ENCODE measurements at places on chromosomes 7 and 10.

DNA sequence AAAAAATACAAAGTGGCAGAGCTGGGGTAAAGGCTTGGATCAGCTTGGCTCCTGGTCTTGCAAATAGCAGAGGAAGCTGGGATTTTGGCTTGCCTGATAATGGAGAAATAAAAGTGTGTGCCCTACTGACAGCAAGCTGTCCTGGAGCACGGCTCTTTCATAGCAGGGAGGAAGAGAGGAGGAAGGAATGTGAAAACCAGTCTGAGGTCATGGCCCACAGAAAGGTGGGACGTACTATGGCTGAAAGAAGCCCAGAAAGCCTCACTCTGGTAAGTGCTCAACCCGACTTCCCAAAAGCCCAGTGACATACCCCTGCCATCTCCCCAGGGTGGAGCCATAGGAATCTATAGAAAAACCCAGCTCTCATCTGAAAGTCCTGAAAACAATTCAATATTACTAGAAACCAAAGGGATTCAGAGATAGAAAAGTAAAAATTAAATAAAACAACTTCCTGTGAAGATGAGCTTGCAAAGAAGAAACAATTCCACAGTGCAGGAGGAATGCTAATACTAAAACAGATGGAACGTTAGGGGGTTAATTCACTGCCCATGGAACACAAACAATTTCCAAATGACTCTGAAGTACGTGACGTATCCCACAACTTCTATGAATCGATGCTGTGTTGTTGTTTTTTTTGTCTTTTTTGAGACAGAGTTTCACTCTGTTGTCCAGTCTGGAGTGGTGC is 246.7 kb upstream of the PTN start:
- no peak for DNase-seq

GRCh38 chr7:139735912-139736595 is 41.7 kb downstream of the HIPK2 start:
- DNase-seq = no peak

- no peak for DNase-seq
Observed at GRCh38 chr7:146235195-146235594, 118.6 kb downstream of the CNTNAP2 start.

- DNase-seq = no peak
Observed at GRCh38 chr10:117518246-117518645, 24.3 kb upstream of the EMX2 start.

- no peak for DNase-seq
Observed at GRCh38 chr10:16581202-16581601, 59.5 kb upstream of the C1QL3 start.

- DNase-seq = peak; percentile 20
Observed at GRCh38 chr7:1505731-1506550, 1.8 kb upstream of the INTS1 start.

- DNase-seq = no peak
Observed at GRCh38 chr7:13031468-13031867, 344.0 kb downstream of the ARL4A start.

- DNase-seq = peak; percentile 29
Observed at GRCh38 chr10:116742367-116743265, at the start of gene HSPA12A. HSPA12A (minus strand) TSS chr10:116742566; CDS start chr10:116742469, 97 bp downstream.

DNA sequence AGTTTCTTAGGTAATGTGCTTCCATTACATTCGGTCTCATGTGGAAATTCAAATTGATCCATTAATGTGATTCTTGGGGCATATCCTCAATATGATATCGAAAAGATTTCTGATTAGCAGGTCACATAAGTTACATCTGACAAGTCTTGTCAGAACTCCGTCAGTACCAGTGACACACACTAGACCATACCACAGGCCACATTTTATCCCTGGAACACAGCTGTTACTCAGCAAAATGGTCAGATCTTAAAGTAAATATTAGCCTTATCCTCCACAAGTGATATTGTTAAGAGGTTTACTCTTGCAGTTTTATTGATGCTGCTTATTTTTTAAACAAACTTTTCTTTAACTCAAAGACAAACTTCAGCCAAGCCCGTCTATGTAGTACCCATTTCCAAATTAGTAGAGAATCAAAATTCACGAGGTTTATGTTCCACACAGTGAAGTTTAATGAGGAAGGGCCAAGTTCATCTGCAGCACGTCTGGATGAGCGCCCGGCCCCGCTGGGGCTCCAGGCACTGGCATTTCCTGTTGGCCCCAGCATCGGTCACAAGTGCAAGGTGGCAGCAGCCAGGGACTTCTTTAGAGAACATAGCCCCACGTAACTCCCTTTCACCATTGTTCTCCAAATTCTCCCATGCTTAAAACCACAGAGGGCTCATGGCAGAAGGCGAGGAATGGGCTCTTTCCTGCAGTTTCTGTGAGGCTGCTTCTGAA is 132.2 kb downstream of the VIPR2 start:
- no peak for DNase-seq

DNA sequence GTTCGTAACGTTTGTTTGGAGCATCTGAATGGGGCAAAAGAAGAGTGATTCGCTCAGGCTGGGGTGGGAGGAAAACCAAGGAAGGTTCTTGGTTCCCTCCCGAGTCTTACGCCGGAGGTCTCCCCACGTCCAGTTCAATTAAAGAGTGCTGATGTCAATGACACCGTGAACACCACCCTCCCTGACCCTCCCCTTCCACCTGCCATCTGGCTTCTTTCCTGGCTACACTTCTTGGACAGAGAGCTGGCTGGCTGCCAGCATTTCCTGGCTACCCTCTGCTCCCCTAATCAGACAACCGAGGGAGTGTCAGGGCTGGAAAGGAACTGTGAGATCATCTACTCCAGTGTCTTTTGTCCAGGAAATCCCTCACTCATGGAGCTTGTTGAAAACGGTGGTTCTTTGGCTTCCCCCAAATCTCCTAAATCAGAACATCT is 24.1 kb upstream of the FFAR4 start:
- no peak for DNase-seq

GRCh38 chr10:24353319-24353718 is 144.4 kb downstream of the KIAA1217 start:
- DNase-seq = no peak

- no peak for DNase-seq
Observed at GRCh38 chr7:121192834-121193233, 136.0 kb upstream of the WNT16 start.

- DNase-seq = no peak
Observed at GRCh38 chr10:27388761-27389399, 115.2 kb upstream of the RAB18 start.

GRCh38 chr7:43492896-43493295 is 90.0 kb upstream of the STK17A start:
- DNase-seq = no peak

DNA sequence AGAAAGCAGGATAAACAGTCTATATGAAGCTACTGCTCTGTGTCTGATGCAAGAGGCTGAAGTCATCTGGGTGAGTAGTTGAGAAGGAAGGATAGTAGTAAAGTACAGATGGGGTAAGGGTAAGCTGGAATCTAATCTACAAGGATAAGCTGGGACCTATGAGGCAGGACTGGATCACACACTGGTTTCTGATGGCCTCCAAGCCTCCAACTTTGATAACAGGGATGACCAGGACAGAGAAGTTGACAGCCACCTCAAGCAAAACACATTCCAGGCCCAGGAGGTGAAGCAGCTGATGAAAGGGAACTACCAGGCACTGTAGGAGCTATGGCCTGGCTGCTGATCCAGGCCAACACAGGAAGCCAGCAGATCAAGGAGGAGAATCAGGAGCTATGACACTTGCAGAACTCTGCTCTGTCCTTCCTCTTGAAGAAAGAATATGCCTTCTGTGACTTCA is 278.1 kb upstream of the TMEM229A start:
- no peak for DNase-seq

DNA sequence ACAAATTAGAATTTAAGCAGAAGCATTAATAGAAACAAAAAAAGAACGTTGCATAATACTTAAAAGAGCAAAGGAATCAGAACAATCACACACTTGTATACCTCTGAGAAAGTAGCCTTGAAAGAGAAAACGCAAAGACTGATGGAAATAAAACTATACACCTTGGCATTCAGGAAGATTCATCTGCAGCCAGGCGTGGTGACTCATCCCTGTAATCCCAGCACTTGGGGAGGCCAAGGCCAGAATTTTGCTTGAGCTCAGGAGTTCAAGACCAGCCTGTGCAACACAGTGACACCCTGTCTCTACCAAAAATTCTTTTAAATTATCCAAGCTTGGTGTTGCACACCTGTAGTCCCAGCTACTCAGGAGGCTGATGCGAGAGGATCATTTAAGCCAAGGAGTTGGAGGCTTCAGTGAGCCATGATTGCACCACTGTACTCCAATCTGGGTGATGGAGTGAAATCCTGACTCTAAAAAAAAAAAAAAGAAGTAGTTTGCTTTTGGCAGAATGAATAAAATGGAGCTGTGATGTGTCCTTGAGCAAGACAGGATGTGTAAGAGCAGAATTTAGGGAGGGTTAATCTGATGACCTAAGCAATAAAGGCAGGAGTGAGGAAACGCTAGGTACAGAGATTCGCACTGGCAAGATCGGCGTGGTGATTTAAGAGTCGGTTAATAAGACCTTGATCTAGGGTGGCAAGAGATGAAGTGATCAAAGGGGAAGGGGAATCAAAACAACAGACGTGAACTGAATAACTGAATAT is 75.8 kb upstream of the NRP1 start:
- no peak for DNase-seq

GRCh38 chr10:77104459-77104980 is 533.1 kb downstream of the KCNMA1 start:
- DNase-seq = no peak

DNA sequence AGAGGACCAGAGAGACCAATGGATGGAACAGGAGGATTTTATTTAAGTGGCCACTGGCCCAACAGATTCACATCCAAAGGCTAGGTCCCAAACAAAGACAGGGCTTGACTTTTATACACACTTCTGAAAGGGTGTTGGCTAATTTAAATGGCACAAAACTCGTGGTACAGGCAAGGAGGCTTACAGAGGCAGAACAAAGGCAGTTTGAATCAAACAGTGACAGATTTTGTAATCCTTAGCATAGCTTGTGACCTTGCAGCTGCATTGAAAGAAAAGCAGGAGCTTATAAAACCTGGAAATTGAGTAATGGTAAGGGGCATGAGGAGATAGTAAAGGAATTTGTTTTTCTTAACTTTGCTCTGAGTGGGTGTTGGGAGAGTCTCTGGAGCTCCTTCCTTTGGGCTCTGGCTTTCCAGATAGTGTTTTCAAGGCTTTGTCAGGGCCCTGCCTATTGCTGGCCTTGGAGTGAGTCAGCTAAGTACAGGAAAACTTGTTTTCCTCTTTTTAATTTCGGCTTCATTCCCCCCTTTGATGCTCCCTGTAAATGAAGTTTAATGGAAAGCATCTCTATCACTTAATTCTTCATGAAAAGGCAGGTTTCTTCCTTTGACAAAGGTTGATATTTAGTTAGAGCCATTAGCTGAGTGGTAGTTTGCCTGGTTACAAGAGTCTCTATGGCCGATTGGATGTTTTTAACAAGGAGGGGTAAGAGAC is 96.9 kb downstream of the TRIM24 start:
- DNase-seq = no peak

GRCh38 chr7:92988051-92988450 is 129.7 kb downstream of the SAMD9 start:
- DNase-seq = no peak

DNA sequence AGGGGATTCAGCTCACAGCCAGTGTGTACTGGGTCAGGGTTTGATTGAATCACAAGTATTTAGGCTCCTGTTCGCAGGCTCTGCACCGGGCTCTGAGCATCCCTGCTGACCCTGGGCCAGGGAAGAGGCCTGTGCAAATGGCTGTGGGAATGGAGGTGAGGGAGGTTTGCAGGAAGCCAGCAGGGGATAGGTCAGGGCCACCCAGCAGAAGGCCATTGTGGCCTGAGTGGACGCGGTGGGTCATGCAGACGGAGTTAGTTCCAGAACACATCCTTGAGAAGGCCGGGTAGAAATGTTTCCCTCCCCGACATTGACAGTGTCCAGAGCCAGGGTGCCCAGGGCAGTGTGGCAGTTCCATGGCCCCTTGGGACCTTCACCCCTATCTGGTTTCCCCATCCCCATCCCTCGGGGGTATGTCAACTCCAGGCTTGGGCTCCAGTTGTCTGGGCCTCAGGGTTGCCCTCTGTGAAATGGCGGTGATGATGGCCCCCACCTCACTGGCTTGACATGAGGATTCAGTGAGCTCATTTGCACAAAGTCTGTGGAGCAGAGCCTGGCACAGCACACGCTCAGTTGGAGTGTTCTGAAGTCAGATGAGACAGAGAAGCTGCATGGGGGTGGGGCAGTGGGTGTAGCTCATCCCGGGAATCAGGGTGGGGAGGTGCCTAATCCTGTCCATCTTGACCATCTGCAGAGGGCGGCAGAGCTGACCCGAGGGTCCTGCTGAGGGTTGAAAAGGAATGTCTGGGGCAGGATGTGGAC is 107.6 kb downstream of the ADCY1 start:
- no peak for DNase-seq

GRCh38 chr7:121384265-121384664 is 11.8 kb downstream of the FAM3C start:
- no peak for DNase-seq

DNA sequence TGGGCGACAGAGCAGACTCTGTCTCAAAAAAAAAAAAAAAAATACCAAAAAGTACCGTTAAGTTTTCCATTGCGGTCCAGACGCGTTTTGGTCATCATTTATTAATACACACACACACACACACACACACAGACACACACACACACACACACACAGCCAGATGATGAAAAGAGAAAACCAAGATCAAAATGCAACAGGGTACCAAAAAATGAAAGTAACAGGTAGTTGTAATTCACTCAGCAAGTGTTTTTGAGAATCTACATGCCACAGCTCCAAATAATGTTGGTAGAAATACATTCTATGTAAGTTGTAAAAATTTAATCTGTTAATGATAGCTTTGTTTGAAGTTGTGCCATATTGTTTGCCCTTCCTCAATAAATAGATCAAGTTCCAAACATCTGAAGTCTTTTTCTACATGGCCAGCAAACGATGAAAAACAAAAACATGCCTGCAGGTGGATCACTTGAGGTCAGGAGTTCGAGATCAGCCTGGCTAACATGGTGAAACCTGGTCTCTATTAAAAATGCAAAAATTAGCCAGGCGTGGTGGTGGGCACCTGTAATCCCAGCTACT is 9.4 kb downstream of the YWHAG start:
- DNase-seq = no peak

GRCh38 chr7:16524332-16524731 is 2.3 kb upstream of the LRRC72 start:
- no peak for DNase-seq

- DNase-seq = no peak
Observed at GRCh38 chr7:153430931-153431330, 621.3 kb upstream of the DPP6 start.

DNA sequence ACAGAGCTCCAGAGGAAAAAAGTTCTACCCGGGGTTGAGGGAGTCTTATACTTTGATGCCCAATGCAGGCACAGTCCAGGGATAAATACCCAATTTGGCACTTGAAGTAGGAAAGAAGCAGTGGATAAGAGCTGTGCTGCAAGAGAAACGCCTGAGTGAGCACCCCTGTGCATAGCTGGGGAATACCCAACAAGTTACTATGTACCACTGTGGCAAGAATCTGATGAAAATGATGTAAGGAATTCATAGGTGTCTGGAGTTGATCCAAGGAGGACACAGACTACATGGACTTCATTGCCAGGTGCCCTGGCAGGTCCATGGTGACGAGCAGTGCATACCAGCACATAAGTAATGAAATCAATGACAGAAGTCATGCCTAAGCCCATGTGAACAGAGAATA is 183.7 kb upstream of the FEZF1 start:
- DNase-seq = no peak
